SK-N-SH treated with all-trans-retinoic acid at 6 μM for 48 hours (cell line): ENCODE measurements at places on chromosomes 5 and 9.

- ATAC-seq = no peak
These were observed 209.7 kb upstream of the PRR16 start for GRCh38 chr5:120254385-120254784.

DNA sequence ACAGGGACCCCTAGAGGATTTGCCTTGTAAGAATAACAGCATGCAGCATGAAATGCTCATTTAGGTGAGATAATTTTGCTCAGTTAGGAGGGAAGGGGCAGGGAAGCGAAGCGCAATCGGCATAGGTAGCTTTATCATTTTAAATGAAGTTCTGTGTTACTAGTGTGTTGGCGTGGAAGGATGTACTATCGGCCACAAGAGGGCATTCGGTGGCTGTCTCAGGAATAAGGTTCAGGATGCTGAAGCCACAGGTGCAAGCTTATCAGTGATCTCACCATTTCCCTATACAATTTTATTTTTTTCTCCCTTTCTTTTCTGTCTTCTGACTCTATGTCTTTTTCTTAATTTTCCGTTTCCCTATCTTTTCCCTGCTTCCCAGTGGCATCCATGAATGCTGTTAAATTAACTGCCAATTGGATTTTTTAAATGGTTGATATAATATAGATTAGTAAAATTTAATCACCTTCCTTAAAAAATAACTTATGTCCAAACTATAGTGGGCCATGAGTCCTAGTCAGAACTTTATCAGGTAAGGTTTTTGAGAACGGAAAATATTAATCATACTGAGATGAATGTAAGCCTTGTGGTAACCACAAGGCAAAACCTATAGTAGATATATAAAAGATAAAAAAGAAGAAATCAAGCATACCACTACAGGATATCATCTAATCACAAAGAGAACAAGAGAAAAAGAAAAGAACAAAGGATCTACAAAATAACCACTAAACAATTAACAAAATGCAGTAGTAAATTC is 1.2 kb upstream of the INSL6 start:
- ATAC-seq = peak; percentile 95

DNA sequence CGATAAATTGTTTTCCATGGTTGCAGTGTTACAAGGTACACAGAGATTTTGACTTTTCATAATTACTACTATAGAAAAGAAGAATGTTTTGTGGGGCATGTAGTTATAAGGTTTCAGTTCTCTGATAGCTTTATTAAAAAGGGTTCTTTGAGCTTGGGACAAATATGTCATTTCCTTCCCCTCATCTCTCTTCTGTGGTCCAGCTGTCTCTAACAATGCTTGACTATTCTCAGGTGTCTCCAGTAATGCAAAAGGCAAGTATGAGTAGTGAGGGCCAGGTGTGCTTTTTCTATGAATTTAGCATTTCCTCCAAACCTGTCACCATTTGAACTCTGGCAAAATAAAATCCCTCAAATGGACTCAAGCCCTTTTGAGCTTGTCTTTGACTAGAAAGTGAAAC is 84.3 kb downstream of the SLF1 start:
- no peak for ATAC-seq

DNA sequence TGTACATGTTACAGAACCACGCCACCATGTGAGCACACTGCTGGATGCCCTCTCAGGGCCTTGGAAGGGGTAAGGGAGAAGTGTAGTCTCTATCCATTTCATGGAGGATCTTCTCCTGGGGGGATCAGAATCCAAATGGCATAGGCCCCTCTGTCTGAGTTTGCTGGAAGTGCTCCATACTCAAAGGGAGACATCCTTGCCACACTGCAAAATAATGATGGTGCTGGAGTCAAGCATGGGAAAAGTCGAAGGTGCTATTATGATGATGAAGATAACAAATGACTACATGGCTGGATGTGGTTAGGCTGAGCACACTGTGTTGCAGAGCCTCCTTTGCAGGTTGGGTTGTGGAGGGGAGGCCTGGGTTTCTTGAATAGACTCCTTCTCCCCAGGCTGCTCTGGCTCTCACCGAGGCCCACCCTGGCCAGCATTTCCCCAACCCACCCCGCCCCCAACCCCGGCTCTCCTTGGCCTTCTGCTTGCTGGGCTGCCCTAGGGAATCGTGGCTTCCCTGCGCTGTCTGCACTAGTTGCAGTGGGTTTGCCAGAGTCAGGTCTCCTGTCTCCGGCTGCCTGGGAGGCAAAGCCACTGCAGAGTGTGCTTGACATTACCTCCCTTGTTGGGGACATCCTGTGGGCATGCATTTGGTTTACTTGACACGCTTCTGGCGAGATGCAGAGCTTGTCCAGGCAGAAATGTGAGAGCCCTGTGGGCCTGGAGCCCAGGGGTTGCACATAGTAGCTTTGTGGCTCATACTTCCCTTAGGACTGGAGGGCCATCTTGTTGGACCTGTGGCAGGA is 3.0 kb downstream of the MVB12B start:
- ATAC-seq = no peak

GRCh38 chr9:4630836-4631235 is 31.3 kb upstream of the PLPP6 start:
- no peak for ATAC-seq

DNA sequence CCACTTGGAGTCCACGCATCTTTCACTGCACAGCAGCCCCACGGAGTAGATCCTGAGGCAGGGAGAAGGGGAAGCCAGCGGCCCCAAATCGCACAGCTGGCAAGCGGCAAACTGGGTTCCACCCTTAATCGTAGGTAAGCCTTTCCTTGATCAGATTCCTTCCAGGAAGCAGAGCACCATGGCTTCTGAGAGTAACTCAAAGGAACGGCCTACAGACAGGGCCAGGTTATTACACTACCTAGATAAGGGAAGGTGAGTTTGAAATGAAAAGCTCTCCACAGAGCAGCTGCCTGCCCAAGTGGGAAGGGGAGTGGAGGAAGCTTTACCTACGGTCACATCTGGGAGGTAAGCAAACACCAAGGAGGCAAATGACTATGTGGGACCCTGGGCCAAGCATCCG is 7.9 kb downstream of the DAP start:
- no peak for ATAC-seq

DNA sequence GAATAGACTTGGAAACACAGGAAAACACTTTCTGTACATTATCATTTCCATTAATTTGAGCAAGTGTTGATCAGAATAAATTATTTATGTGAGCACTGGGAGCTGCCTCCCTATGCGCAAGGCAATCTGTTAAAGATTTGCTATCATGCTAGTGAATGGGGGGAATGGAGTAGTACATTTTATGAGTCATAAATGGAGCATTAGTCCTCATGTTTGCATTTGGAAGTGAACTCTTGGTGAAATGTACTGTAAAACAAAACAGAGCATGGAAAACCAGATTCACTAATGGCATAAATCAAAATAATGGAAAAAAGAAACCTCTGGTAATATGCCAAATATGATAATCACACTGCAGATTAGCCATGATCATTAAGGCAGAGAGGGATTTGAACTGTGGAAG is 40.5 kb upstream of the TMC1 start:
- ATAC-seq = peak; percentile 66

GRCh38 chr5:57383093-57383861 is 99.3 kb downstream of the ACTBL2 start:
- ATAC-seq = peak; percentile 98

DNA sequence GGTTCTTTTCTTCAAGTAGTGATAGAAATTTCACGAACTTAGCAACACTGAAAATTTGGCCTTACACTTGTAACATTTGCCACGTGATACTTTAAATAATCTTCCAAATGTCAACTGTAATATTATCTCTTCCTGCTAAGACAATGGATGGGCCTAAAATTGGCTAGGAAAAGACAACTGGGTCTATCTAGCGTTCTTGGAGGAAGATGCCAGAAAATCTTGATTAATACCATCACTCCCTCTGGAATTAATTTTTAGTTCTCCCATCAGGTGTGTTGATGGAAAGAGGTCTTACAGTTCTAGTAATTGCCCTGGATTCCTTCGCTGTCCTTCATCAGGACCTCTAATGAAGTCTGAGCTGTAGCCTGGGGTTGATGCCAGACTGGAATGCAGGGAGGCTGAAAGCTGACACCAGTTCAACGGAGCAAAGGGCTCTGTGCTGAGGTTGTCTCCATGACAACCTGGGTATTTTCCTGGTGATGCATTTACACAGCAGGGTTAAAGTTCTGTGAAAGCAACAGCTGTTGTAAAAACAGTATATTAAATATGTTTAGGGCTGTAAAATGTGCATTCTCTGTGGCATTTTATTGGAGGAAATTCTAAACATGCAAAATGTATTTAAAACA is 92.3 kb downstream of the GAS1 start:
- ATAC-seq = peak; percentile 99

DNA sequence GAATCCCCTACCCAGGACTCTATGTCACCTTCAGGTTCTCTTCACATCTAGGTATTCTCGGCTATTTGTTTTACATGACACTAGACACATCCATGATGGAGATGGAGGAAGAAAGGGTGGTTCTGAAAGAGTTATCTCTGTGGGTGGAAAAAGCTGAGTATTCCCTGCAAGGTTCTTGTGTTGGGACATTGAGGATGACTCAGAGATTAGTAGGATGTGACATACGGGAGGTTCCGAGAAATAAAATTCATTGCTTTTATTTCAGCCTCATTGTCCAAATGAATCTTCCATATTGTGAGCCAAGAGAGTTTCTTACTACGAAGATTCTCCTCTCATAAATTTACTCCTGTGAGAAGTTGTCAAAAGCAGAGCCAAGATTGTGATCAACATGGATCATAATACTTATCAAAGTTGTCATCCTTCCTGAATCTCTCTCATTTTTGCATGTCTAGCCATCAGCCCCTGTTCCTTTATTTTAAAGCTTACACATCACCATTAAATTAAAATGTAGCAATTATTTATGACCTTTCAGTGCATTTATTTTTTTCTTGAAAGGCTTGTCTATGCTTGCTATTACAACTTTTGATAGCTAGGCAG is 370.0 kb downstream of the PSAT1 start:
- ATAC-seq = peak; percentile 61

DNA sequence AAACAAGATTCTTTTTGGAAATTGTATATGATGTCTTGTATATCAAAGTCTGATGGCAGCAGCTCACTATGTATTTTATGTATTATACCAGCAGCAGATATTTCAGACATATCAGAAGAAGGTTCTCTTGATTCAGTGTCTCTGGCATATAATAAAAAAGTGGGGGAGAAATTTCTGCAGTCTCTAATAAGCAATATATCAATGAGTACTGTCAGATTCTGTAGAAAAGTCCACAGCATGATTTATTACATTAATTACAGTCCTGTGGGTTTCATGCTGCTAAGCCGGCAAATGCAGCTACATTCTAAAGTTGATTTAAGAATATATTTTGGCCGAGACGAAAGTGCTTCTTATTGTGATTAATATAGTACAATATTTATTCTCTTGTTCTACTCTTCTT is 113.1 kb downstream of the KIAA1958 start:
- no peak for ATAC-seq

- no peak for ATAC-seq
These were observed 29.5 kb downstream of the RANBP3L start for GRCh38 chr5:36272136-36272690.

- no peak for ATAC-seq
These were observed 311.9 kb downstream of the MAN2A1 start for GRCh38 chr5:110001648-110002047.

DNA sequence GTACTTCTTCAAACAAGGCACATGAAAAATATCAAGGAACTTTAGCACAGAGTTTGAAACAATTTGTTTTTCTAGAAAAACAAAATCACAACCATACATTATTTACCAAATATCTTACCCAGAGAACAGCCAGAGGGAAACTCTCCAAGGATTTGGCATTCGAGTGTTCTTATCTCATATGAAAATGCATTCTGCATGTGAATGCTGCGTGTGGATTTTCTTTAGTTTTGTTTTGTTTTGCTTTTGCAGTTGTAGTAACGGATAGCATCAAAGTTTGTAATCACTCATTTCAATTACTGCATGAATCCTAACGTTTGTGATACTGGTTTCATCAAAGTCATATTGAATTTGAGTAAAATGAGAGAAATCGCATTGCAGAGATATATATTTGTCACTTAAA is 28.0 kb downstream of the ADAMTSL1 start:
- peak; percentile 35; the same call in 2 of the 3 replicates for ATAC-seq

- no peak for ATAC-seq
These were observed 26.0 kb downstream of the EGR1 start for GRCh38 chr5:138491284-138491648.

- no peak for ATAC-seq
These were observed 28.7 kb downstream of the NEK6 start for GRCh38 chr9:124286292-124286931.

DNA sequence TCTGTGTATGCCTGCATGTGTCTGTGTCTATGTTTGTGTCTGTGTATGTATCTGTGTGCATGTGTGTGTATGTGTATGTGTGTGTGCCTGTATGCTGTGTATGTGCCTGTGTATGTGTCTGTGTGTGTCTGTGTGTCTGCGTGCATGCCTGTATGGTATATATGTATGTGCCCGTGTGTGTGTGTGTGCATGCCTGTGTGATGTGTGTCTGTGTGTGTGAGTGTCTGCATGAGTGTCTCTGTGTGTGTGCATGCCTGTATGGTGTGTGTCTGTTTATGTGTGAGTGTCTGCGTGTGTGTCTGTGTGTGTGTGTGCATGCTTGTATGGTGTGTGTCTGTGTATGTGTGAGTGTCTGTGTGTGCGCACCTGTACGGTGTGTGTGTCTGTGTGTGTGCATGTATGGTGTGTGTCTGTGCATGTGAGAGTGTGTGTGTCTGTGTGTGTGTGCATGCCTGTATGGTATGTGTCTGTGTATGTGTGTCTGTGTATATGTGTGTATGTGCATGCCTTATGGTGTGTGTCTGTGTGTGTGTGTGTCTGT is 137.1 kb upstream of the IRX2 start:
- no peak for ATAC-seq

DNA sequence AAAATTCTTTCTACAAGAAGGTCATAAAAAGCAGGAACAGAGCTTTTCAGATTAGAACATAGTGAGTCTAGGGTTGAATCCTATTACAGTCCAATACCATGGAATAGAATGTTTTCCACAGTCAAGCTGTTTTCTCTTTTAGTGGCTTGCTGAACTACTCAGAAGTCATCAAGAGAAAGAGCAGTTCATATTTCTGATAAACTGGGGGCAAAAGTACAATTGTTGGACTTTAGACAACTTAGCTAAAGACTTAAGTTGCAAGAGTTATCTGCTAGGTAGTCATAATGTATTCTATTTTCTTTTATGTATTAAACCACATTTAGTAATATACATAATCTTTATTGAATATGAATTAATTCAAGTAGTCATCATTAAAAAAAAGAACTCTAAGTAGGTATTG is 233.1 kb upstream of the GRIA1 start:
- ATAC-seq = no peak

DNA sequence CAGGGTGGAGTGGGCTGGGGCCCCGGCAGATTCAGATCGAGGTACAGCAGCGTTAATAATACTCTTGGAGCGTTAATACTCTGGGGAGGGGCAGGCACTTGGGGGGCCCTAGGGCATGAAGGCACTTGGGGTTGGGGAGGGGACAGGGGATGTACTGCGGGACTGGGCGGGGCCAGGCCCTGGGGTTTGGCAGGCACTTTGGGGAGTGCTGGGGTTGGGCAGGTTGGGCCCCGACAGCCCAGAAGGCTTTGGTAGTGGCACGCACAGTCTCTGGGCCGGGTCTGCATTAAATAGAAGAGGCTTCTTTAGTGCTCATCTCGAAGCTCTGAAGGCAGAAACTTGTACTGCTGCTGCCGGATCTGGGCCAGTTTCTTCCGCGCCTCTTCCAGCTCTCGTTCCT is 7.8 kb upstream of the TPM2 start:
- ATAC-seq = no peak
